ENCODE measurements at places on chromosomes 5 and 9. TPM values are rescaled to one million over a fixed set of nuclear protein-coding genes. Genes with fewer than 3 reads are reported as not detected.

GRCh38 chr9:114205171-114206015 is 50.1 kb downstream of the COL27A1 start:
- no peak for DNase-seq

DNA sequence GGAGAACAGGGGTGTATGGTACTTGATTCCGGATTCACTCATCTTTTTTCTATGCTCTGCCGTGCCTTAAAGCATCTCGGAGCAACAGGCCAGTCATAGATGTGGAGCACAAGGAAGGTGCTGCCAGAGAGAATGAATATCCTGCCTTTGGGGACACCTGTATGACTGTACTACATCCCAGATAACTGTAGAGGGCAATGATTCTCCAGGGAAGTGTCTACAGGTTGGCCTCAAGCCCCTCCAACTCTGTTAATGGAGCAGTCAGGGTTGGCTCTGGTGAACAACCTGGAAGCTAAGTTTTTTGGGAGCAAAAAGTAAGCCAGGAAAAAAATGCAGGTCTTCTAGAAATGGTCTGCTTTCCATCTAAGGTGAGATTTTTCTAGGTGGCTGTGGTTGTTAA is 71.0 kb downstream of the NREP start:
- no peak for DNase-seq

DNA sequence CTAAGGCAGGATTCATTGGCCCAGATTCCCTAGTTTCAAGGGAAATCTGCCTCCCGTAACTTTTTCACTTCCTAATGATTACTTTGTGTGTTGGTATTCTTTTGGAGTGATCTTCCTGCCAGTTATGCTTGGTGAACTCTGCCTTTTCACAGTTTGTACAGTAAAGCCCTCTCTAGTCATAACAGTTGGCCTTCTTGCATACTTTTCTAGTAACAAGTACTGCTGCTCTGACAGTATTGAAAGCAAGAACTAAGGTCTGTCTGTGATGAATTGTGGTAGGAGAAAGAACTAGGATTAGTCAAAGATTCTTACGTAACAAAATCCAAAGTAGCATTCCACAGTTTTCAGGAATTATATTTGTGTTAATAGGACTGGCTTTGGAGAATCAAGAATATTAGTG is 1457.2 kb upstream of the WWC1 start:
- no peak for DNase-seq

DNA sequence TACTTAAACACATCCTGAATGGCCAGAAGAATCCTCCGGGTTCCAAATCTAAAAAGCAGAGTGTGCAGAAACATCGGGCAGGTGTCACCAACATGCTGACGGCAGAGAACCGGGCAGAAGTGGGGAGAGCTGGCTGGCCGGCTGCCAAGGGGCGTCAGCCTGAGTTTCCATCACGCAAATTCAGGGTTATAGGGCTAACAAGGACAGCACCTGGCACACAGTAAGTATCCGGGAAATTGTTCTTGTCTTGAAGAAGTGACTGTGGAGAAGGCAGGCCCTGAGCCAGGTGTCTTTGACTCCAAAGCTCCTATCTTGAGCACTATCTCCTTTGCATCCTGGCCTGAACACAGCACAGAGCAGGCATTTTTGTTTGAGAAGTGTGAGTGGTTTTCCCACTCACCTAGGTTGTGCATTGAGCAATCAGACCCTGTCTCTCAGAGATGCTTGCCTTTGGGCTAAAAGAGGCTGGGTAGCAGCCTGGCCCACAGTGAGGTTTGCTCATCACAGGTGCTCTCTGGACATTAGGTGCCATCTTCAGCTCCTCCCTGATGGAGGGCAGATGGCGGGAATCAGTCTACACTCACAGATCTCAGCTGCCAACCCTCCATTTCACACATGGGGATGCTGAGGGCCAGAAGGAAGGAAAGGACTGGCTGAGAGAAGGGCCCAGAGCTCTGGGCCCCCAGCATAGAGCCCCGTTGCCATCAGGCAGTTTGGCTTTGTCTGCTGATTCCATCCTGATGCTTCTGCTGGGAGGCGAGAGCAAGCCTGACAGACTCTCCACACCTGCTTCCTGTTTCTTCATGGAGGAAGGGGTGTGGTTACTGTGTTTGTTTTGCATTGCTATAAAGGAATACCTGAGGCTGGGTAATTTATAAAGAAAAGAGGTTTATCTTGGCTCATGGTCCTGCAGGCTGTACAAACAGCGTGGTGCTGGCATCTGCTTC is 52.8 kb downstream of the WHRN start:
- no peak for DNase-seq

DNA sequence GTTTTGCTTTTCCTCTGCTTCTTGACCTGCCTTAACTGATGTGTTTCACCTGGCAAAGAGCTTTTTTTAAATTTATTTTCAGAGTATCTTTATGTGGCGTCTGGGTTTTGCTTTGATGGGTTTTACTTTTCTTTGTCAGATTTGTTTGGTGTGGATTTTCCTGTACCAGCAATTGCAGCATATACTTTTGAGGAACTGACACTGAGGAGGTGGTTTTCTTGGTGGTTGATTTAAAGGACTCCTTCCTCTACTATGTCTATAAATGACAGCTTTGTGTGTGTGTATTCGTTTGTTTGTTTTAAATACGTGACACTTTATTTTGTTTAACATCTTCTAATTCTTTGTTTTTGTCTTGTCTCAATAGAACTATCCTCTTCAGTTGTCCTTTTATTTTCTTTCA is 1071.9 kb upstream of the ARRDC3 start:
- no peak for DNase-seq

DNA sequence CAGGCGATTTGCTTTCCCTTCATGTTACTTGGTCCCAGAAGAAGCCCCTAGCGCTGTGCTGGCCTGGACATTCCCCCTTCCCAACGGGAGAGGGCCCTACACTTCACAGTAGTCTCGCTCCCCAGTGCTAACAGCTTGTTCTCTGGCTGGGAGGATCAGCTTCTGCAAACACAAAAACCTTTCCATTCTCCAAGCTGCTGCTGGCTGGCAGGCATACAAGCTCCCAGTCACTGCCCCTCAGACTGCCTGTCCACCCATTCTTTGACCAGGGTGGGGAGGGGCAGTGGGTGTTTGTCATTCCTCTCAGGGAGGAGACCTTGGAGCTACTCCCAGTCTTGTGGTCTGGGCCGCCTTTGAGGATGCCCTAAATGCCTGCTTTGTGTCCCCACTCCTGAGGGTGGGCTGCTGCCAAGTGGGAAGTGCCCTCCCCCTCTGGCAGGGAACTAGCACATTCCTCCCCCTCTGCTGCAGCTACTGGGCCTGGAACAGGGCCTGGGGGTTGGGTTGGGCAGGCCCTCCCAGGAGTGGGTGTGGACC is 20.8 kb downstream of the ENHO start:
- DNase-seq, result peak; percentile 96

DNA sequence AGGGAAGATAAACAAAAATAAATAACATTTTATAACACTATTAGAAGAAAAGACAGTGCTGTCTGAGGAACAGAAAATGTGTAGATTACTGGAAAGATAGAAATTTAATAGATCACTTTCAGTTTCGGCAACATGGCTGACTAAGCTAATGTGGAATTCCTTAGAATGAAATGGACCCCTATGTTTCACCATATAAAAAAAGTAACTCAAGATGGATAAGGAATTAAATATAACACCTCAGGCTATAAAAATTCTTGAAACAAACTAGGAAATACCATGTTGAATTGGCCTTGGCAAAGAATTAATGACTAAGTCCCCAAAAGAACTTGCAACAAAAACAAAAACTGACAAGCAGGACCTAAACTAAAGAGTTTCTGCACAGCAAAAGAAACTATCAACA is 558.3 kb downstream of the CHSY3 start:
- no peak for DNase-seq

DNA sequence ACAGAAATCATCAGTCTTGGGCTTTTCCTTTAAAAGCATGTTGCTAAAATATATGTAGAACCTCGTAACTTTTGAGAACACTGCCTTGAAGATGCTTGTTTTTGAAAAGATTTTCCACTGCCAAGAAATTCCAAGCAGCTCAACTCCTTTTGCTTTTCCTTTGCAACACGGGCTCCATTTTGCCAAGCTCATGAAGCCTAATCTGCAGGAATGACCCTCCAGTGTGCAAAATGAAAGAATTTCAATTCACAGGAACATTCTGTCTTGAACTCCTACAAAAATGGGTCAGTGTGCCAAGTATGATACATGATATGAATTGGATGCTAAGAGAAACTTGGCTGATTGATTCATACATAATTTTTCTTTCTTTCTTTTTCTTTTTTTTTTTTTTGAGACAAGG is 35.4 kb upstream of the ERCC6L2 start:
- DNase-seq, result peak; percentile 23

GRCh38 chr5:120576588-120576987 is 112.5 kb downstream of the PRR16 start:
- no peak for DNase-seq

DNA sequence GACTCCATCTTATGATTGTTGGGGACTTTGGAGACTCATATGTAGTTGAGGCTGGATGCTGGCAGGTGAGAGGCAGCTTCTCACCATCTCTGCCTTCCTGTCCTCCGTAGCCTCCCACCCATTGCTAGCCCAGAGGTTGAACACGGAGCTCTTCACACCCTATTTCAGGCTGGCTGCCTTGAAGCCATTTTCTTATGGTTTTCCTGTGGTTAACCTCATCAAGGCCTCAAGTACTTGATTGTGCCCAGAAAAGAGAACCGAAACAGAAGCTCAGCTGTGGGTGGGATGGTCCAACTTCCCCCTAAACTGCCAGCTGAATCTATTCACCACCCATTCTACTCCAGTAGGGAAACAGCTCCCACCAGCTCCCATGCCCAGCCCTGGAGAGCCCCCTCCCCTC is 102.9 kb downstream of the LIFR start:
- DNase-seq, result no peak

GRCh38 chr5:136763548-136763947 is 398.2 kb upstream of the TRPC7 start:
- no peak for DNase-seq

DNA sequence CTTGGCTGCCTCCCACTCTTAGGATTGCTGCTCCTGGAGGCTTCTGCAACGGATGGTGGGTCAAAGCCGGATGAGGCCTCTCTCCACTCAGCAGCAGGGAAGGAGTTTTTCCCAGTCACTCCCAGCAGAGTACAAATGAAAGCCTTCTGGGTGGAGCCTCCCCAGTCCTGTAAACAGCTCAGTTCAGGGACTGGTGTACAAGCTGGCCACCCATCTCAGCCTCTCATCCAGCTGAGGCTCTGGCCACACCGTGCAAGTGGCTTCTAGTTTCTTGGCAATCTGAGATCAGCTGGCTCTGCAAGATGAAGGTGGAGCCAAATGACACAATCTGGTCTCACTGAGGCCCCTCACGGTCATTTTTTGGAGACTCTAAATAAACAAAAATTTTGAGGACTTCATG is 10.0 kb downstream of the GPX3 start:
- DNase-seq, result peak; percentile 32

- no peak for DNase-seq
These were observed 58.3 kb upstream of the CPEB4 start for GRCh38 chr5:173829826-173830225.

- DNase-seq, result peak; percentile 31
These were observed 14.1 kb downstream of the LCN10 start for GRCh38 chr9:136728548-136729123.

GRCh38 chr5:173139631-173140030 is 4.7 kb upstream of the BNIP1 start:
- DNase-seq, result no peak

HDAC3 gene
- total RNA-seq, result 48.4 TPM

TLE1 gene
- total RNA-seq, result 49.5 TPM

C9 gene
- total RNA-seq, result not detected

SLC31A2 gene
- total RNA-seq, result 8.0 TPM

DNAI1 gene
- not detected for total RNA-seq

FAM163B gene
- total RNA-seq, result not detected

C5orf52 gene
- not detected for total RNA-seq

PCDHA5 gene
- 0.08 TPM for total RNA-seq

MORN5 gene
- not detected for total RNA-seq

Measured in fibroblast of the aortic adventitia (primary cell).